ENCODE measurements at places on chromosomes 6 and 20.

- no peak for DNase-seq
Observed at GRCh38 chr6:151179321-151179720, 60.4 kb upstream of the AKAP12 start.

- no peak for DNase-seq
Observed at GRCh38 chr6:5592886-5593519, 331.7 kb downstream of the FARS2 start.

- no peak for DNase-seq
Observed at GRCh38 chr6:69456086-69456485, 340.7 kb downstream of the LMBRD1 start.

DNA sequence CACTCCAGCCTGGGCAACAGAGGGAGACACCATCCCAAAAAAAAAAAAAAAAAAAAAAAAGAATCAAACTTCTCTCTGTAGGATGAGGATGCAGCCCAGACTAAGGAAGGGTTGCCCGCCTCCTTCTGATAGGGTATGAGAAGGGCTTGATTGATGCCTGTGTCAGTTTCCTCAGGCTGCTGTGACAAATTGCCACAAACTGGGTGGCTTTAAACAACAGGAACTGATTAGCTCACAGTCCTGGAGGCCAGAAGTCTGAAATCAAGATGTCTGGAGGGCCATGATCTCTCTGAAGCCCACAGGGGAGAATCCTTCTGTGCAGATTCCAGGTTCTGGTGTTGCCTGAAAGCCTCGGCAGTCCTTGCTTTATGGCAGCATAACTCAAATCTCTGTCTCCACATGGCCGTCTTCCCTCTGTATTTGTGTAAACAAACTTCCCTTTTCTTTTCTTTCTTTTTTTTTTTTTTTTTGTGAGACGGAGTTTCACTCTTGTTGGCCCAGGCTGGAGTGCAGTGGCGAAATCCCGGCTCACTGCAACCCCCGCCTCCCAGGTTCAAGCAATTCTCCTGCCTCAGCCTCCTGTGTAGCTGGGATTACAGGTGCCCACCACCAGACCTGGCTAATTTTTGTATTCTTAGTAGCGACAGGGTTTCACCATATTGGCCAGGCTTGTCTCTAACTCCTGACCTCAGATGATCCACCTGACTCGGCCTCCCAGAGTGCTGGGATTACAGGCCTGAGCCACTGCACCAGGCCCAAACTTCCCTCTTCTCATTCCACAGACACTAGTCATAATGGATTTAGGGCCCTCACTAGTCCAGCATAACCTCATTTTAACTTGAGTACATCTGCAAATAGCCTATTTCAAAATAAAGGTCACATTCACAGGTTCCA is 11.2 kb upstream of the CDK19 start:
- no peak for DNase-seq

GRCh38 chr20:9492067-9492466 is 22.3 kb upstream of the LAMP5 start:
- no peak for DNase-seq

DNA sequence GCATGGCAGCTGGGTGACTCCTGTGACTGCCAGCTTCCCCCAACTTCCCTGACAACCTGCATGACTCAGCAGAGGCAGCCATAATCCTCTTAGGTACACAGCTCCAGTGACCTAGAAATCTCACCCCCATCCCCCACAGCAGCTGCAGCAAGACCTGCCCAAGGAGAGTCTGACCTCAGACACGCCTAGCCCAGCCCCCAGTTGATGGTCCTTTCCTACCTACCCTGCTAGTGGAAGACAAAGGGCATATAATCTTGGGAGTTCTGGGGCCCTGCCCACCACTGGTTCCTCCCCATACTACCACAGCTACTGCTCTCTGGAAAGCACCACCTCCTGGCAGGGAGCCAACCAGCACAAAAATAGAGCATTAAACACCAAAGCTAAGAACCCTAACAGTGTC is 90.2 kb downstream of the F13A1 start:
- DNase-seq, result no peak

GRCh38 chr6:111745186-111745585 is 128.1 kb downstream of the FYN start:
- DNase-seq, result no peak

DNA sequence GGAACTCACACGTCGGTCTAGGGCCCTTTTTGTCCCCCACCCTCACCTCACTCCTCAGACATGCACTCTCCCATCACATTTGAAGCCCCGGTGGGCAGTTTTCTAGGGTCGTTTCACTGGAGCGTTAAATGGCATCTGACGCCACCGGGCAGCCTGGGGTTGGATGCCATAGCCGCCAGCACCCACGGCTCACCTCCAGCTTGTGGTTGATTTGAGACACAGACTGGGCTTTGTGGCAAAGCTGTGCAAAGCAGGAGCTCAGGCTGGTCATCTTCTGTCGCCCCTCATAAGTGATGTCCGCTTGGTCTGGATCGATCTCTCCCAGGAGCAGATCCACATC is 530 bp downstream of the GOPC start:
- no peak for DNase-seq

- no peak for DNase-seq
Observed at GRCh38 chr6:17470938-17471327, 77.5 kb downstream of the CAP2 start.
